Right ventricle myocardium inferior (tissue), 1 donor: ENCODE measurements at places on chromosomes 7 and 10. TPM values are rescaled to one million over a fixed set of nuclear protein-coding genes. Genes with fewer than 3 reads are reported as not detected.

Gene NME8
- total RNA-seq: not detected

Gene LRRTM3
- not detected for total RNA-seq

Gene ERVW-1
- not detected for total RNA-seq

DNA sequence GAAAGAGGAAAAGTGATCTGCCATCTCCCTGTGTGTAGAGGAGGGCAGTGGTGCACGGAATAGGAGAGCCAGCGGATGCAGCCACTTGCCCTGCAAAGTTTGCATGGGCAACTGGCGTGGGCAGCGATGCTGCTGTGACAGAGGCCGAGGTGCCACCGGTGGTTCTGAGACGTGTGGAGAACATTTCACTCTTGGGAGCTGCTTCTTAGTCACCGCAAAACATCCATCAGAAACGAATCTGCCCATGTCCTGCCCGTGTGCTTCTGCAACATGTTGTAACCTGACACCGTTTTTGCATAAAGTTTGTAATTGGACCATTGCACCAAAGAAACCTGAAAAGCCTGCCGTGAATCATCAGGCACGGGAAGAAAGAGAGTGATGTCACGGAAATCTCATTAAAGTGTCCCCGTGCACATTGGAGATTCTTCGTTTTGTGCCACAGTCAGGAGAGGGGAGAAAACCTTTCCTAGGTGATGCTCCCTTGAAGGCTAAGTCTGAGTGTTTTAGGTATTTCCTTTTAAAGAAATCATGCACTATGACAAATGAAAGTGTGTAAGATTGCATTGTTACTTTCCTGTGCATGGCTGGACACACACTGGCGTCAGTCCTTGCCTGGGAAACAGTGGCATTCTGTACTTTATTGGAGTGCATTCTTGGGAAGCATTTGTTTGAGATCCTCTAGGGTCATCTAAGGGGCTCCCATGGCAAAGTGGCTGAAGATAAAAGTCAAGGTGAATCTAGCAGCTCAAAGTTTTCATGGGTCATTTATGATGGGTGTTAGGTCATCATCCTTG is 302.6 kb downstream of the KLF6 start:
- DNase-seq: peak; percentile 66

Gene CRHR2
- 0.35 TPM for total RNA-seq

Gene VENTX
- total RNA-seq: 0.54 TPM

Gene AKR1C3
- total RNA-seq: 40.5 TPM

- DNase-seq: no peak
These were observed 52.0 kb downstream of the THNSL1 start for GRCh38 chr10:25068152-25069058.

Gene RAPGEF5
- 9.4 TPM for total RNA-seq

DNA sequence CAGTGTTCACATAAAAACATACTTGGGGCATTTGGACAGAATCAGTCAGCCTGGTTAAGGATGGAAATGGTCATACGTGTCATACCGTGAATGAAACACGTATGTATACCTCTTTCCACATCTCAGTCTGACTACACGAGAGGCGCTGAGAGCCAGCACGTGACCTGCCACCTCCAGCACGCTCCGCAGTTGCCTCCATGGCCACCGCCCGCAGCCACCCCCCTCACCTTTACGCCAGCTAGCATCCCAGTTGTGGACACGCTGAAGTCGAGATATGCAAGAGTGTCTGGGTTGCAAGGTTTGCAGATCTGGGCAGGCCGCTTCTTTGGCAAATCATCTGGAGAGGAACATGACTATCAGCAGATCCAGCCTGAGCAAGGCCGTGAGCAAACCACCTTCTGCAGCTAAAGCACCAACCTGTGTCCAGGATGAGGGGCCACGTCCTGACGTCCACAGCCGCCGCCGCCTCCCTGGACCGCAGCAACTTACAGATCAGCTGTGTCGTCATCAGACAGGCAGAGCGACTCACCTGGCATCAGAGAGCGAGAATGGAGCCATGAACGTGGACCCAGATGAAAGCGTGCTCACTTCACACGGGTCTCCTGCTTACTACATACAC is 209.4 kb downstream of the ZMYND11 start:
- no peak for DNase-seq

Gene SLC37A3
- 8.9 TPM for total RNA-seq

DNA sequence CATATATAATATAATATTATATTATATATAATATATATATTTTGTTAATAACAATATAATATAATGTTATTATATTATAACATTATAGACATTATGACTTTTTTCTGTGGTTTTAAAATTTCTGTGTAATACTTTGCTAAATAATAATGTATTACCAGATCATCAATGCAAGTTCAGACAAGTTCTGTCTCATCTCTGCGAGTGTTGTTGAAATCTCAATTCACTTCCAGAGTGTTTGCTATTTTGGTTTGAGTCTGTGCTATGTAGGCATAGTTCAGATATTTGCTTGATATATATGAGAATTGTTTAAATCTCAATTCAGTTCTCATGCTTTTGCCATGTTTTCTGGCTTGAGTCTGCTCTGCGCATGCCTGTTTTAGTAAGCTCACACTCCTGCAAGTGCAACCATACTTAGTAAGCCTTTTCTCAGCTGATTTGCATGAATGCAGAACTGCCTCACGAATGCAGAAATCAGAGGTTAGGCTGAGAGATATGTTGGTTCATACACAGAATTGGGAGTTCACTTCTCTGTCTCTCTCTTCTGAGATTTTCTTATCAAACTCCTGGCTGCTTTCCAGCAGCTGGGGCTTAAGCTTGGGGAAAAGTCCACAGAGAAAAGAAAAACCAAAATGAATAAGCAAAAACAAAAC is 830.2 kb upstream of the SORCS1 start:
- DNase-seq: no peak

Gene CHN2
- total RNA-seq: 20.2 TPM

Gene SPRN
- not detected for total RNA-seq

DNA sequence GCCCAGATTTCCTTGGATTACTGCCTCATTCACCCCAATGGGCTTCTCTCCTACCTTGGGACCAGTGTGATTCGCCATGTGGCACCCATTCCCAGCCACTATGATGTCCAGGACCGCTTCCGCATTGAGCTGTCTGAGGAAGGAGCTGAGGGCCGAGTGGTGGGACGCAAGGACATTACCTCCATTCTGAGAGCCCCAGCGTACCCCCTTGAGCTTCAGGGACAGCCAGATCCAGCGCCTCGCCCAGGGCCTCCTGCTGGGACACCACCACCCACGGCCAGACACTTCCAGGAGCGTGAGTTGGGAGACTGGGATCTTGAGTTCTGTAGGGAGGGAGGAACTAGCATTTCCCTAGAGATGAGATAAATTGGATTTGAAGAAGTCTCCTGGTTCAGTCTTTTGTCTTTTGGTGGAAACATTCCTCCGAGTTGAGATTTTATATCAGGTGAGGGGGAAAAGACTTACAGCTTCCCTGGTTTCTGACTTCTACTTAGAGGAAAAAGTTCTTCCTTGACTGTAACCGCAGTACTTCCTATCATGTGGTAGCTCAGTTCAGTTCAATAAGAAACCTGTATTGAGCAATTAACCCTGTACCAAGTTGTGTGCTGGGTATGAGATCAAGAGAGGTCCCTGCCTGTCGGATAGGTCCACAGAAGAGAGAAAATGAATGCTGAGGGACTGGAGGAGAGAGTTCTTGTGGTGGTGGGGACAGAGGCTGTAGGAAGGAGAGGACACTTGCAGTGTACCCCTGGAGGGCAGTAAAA is 1.3 kb downstream of the MOSPD3 start:
- DNase-seq: no peak

Gene VWDE
- not detected for total RNA-seq

- DNase-seq: peak; percentile 33
These were observed 185.9 kb downstream of the MAD1L1 start for GRCh38 chr7:2046581-2047565.

Gene PRSS2
- total RNA-seq: not detected

- no peak for DNase-seq
These were observed 512 bp upstream of the VIM start for GRCh38 chr10:17227367-17228090.

DNA sequence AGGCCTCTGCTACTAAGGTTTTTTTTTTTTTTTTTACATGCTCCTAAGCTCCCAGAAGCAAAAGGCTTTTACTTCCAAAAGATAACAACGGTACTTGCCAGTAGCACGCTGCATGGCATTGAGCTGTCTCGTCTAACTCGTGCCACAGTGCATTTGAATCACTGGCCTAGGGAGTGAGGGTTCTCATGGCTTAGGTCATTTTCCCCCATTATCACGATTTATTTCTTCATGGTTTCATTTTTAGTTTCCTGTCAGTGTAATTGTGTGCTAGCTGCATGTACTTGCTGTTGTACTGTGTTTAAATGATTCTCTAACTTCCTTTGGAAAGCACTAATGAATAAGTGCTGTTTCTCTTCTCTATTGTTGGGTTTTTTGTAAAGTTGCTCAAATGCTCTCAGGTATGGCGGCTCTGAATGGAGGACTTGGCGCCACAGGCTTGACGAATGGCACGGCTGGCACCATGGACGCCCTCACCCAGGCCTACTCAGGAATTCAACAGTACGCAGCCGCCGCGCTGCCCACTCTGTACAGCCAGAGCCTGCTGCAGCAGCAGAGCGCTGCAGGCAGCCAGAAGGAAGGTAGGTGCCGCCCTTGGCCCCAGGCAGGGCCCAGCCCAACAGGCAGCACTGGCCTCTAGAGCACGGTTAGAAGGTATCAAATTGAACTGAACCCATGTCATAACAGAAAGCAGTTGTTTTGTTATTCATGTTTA is 290.5 kb downstream of the USP6NL start:
- no peak for DNase-seq

Gene ASIC3
- 5.5 TPM for total RNA-seq

DNA sequence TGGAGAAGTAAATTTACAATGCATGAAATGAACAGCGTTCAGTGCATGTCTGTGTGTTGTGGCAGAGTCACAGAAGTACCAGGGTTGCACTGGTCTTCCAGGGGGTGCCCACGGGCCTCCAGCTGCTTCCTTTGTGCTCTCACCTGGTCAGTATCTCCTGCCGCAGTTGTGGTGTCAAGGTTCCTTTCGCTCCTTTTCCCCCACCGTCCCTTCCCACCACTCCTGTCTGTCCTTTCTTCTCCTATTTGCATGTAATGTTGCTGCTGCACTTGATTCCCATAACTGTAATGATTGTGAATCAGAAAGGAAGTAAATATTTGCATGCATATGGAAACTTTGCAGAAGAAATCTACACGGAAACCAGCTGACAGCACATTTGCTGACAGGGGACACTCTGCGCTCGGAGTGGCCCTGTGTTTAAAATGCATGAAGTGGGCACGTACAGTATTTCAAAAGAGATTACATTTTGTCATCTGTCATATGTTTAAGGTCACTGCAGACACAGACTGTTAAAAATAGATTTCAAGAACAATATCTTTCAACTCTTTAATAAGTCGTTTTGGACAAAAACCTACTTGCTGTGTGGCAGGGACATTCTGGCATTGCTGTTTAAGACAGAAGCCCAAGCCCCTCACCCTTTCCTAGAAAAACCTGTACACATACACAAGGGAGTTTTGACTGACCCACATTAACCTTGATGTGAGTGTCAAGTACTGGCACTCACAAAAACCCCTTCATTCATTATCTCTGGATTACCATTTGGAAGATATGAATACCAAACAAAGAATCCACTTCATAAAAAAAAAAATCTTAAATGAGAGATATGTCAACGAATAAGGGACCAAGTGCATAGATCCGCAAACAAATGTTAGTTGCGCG is 336.7 kb upstream of the KLF6 start:
- DNase-seq: no peak

Gene AASS
- 19.2 TPM for total RNA-seq

DNA sequence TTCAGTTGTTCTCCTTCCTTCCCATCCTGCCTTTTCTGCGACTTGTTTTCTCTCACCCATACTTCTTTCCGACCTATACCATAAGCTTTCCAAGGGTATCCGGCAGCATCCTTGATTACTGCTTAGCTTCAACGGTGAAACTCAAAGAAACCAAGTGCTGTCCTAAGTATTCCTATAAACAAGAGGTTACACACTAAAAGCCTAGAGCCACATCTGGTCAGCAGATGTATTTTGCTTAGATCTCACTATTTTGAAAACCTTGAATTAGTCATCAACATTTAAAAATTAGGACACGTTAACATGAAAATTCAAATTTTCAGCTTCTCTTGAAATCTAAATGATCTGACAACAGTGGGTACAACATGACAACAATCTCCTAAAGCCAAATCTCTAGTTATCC is 20.0 kb downstream of the ARHGAP21 start:
- no peak for DNase-seq

- DNase-seq: no peak
These were observed 281.0 kb downstream of the ABCA13 start for GRCh38 chr7:48452218-48452617.

DNA sequence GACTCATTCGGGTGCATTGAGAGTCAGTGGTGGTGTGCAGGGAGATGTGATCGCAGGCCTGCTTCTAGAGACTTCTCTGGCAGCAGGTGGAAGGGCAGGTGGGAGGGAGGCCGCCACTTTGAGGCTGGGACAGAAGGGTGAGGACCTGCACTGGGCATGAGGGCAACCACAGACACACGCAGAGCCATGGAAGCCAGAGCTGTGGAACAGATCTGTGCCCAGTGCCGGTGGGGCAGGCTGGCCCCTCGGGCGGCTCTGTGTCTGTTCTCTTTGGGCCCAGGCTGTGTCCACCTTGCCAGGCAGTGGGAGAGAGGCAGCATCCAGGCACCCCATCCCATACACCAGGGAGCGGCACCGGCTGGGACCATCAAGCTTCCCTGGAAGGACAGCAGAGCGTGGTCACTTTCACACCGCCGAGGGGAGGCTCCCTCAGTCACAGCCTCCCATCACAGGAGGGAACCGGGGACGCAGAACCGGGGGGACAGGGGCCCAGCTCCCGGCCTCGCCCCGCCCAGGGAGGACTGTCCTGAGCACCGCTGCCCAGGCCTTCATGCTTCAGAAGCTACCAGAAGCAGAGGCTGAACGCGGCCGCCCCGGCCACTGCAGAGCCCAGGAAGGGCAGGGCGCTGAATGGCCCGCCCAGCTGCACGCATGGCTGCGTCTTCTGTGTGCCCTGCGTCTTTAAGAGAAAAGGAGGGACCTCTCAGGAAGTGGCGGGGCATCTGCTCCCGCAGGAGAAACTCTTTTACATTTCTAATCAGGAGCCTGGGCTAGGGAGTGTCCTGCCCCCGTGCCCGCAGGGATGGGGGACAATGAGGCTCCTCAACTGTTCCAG is 32.1 kb downstream of the EN2 start:
- no peak for DNase-seq

- no peak for DNase-seq
These were observed 72.1 kb downstream of the ARMC3 start for GRCh38 chr10:22999942-23000341.

Gene PIK3CG
- 2.5 TPM for total RNA-seq

DNA sequence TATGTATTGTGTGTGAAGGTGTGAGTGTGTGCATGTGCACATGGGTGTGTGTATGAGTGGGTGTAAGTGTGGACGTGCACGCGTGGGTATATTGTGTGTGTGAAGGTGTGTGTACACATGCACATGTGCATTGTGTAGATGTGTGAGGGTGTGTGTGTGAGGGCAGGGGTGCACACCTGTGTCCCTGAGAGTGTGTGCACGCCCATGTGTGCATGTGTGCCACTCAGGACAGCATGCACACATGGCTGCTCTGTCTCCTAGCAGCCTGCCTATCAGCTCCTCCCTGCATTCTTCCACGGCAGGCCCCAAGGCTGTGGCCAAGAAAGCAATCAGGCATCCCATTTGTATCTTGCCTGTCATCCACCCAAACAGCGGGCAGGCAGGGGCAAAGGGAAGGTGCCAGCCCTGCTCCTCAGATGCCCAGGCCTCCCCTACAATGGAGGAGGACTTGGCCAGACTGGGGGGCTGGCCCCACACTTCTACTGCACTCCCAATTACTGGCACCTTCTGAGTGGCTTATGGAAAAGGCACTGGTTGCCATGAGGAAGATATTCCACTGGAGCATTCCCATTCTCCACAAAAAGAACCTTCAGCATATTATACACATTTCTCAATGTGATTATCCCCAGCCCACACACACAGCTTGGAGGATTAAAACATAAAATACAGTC is 380.4 kb upstream of the ZMIZ1 start:
- no peak for DNase-seq
